ENCODE measurements at places on chromosomes 4 and X.

DNA sequence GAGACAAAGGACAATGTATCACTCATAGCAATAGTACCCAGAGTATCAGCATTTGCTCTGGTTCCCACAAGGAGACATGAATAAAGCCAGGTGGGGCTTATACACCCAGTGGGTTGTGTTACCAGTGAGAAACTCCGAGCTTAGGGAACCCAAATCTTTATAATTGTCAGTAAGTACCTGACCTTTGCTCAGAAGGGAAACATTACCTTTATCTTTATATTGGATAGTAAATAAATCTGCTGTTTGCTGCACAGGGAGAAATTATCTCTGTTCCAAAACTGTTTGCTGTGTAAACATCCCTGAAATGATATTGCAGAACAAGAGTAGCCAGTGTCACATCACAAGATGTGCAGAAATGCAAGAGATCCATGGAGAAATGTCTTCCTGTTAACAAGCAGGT lies 12.1 kb upstream of the SLAIN2 start:
- no peak for DNase-seq

GRCh38 chrX:141183000-141183399 lies 6.1 kb upstream of the LDOC1 start:
- DNase-seq, result no peak

- no peak for DNase-seq
Observed at GRCh38 chr4:21454201-21454600, 494.4 kb downstream of the KCNIP4 start.

DNA sequence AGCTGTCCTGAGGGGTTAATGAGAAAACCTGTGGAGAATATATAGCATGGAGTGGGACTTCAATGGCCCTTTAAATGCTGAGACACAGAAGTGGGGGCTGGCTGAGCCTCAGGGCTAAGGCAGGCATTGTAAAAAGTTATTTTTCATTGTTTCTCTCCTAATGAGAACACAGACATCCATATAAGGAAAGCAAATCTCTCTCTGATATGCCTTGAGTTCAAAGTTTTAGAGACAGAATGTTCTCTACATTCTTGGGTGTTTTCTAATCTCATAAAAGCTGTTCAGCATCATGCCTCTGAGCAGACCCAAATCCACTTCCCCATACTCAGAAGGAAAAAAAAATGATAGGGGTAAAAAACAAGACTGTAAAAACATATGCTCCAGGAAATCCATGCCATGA lies 16.8 kb upstream of the RAB40A start:
- DNase-seq, result no peak

GRCh38 chrX:147958291-147958690 lies 22.8 kb upstream of the FMR1NB start:
- DNase-seq, result no peak

DNA sequence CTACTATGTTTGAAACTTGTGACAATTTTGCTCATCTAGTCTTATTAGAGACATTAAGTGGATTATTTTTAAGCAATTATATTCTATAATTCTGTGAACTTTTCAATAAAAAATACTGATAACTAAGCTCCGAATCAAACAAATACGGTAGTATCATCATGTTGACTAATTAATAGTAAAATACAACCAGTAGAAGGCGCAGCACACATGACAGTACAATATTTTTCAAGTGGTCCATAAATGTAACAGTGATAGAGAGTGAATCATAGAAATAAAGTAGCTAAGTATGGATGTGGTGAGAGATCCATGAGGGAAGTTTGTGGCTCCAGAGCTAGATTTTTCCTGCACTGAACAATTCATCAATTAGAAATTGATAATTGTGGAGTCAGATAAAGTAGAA lies 666.2 kb downstream of the KCTD8 start:
- no peak for DNase-seq

GRCh38 chrX:70043685-70044084 lies 6.1 kb downstream of the AWAT2 start:
- no peak for DNase-seq

- DNase-seq, result no peak
Observed at GRCh38 chrX:52363247-52363883, 5.5 kb upstream of the XAGE2 start.

- no peak for DNase-seq
Observed at GRCh38 chr4:658681-659667, 15.1 kb downstream of the ATP5ME start.

DNA sequence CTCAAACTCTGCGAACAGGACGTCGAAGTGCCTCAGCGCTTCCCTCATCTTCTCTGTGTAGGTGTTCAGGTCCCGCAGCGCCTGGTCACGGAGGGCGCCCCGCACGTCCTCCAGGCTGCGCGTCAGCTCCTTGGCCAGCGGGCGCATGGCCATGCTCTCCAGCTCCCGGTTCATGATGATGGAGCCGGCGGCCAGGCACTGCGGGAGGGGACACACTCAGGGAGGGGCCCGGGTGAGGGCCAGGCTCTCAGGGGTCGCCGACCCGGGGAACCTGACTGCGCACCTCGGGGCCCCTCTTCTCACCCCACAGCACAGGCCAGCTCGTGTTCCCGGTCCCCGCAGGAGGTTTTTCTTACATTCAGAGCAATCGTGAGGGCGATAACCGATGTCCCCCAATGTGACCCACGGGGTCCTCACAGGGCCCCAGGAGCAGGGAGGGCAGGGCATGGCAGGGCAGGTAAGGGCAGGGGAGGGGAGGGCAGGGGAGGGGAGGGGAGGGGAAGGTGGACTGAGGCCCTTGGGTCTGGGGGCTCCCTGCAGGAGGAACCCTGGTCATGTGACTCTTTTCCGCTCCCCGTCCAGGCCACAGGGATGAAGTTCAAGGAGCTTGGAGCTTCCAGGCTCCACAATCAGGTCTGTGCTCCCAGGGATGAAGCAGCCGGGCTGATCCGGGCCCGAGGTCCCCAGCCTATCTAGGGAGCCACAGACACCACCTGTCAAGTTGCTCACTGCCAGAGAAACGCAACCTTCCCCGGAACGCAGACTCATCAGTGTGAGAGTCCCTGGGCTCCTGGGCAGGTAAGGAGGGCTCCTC lies 77.8 kb upstream of the MXD4 start:
- DNase-seq, result no peak

- DNase-seq, result peak; percentile 63
Observed at GRCh38 chrX:130916636-130917422, 13.8 kb upstream of the ENOX2 start.

- DNase-seq, result no peak
Observed at GRCh38 chr4:40000711-40001110, 23.0 kb upstream of the PDS5A start.
